ENCODE measurements at places on chromosomes 3 and 15.

DNA sequence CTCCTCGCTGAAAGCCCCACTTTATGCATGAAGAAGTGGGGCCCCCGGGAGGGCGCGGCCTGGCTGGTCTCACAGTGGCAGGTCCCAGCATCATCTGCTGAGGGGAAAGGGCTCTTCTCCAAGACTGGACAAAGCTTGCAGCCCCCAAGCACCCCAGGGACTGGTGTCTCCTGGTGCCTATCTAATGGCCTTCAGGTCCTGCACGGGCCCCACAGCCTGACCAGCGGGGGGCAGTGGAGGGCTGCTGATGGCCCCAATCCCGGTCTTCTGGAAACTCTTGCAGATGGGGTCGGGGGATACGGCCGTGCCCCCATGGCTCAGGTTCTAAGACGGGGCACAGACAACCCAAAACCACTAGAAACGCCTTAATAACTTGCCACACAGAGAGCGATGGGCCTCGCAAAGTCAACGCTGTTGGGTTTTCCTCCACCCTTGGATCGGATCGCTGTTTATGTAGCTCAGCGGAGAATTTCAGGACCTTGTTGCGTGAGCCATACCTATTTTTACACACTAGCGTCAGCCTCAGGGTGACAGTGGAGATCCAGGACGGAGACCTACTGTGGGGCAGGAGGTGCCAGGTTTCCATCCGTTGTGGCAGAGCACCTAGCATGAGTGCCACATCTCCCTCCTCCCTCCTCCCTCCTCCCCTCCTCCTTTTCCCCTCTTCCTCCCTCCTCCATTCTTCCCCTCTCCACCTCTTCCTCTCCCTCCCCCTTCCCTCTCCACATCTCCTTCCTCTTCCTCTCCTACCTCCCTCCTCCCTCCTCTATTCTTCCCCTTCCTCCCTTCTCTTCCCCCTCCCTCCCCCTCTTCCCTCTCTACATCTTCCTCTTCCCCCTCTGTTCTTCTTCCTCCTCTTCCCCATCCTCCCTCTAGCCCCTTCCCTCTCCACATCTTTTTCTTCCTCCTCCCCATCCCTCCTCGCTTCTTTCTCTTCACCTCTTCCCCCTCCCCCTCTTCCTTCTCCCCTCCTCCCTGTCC lies 79.3 kb upstream of the ALDH1L1 start:
- DNase-seq = no peak

DNA sequence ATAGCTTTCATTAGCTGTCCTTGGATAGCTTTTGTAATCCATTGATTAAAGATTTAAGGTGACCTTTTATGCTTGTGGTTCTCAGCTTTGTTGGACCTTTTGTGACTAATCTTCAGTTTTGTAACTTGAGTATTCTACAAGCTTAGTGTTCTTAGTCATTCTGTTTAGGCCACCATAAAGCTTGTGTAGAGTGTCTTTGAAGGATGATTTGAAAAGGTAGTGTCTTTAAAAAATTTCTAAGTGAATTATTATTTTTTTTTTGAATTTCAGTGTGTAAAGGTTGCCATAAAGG lies 7.5 kb downstream of the MORF4L1 start:
- no peak for DNase-seq

GRCh38 chr3:63673111-63673510 lies 20.6 kb downstream of the SNTN start:
- DNase-seq = no peak

DNA sequence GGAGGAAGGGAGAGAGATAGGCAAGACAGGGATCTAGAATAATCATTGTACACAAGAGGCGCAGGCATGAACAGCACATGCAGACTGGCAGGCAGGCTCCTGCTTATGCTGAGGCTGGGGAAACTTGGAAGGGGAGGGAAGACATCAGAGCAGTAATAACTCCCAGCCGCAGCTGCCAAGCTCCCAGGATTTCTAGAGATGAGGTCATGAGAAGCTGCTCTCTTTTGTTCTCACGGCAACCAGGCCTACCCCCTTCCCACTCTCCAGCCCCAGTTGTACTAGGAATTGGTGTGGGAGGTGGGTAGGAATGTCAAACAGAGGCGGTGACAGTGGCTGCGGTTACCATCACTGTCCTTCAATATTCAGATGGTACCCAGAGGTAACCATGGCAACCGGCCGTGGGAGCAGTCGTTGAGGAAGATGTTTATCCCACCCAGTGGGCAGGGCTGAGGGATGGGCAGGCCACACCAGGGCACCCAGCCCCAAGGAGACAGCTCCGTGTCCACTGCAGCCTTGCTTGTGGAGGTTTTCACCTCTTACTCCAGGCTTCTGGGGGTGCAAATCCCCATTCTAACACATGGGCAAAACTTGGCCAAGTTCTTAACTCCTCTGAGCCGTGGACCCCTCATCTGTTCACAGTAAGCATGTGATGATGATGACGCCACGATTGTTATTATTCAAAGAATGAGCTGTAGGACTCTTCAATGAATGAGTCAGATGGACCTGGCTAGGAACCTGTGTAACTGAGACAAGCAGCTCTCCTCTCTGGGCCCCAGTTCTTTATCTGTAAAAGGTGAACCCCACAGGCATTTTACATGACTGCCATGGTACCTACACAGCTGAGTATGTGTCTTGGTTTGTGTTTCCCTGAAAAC lies 360.8 kb upstream of the PROK2 start:
- no peak for DNase-seq

DNA sequence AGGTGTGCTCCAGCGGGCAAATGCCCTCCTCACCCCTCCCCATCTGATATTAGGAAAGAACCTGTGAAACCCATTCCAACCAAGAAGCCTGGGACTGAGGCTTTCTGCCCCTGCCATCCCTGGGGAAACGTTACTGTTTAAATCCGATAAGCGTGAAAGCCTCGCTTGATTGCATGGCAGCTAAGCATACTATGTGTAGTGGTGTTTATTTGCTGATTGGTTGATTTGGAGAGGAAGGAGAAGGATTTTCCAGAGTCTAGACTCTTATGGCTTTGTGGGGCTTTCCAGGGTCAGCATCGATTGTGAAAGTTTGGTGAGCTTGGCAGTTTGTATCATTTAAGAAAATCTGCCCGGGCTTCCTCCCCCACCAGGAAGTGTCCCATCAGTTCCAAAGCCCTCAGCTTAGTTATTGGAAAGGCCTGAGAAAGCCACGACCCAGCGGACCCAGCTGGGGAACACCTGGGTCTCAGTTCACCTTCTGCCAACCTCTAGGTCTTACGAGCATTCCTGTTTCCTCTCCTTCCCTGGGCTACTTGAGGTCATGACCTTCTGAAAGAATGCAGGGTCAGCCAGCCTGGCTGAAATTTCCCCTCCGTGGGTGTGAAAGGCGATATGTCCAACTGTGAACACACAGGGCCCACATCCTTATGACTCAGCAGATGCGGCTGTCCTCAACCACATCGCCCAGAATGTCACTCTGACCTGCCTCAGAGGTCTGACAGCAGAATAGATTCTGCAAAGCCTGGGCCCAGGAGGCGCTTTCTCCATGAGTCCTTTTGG lies 62.8 kb upstream of the HERC1 start:
- no peak for DNase-seq

GRCh38 chr15:39888243-39888642 lies 31.8 kb downstream of the GPR176 start:
- no peak for DNase-seq

- DNase-seq = no peak
These were observed 134.7 kb downstream of the PEX5L start for GRCh38 chr3:179902061-179902460.

- no peak for DNase-seq
These were observed 84.3 kb downstream of the ATP1B3 start for GRCh38 chr3:141960731-141961130.

DNA sequence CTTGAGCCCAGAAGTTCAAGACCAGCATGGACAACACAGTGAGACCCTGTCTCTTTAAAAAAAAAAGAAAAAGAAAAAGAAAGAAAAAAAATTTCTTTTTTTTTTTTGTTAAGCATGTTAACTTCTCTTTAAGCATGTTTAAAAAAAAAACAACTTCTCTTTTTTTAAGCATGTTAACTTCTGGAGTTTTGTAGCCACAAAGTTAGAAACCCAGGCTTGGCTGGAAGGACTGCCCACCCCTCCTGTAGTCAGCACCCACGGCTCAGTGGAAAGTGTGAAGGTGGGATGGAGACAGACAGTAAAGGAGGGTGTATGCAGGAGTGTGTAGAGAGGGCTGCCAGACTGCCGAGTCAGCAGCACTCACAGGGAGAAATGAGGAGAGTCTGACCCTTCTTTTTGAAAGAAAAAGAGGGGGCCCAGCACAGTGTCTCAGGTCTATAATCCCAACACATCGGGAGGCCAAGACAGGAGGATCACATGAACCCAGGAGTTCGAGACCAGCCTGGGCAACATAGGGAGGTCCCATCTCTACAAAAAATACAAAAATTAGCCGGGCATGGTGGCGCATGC lies 33.2 kb downstream of the GOLGA8S start:
- no peak for DNase-seq

DNA sequence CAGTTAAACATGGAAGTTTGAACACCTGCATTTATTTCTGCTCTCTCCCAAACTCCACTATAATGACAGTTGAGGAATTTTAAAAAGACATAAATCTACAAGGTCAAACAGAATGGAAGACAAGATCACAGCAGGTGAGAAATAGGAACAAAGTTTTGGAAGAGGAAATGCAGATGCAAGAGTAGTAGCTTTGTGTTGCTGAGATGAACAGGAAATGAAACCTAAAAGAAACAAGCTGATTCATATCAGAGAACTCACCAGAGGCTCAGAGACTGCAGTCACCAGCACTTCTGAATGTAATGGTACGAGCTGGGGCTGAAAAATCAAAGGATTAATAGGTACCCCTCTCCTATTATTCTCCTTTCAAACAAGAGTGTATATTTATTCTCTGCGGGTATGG lies 459.9 kb downstream of the RAP2B start:
- no peak for DNase-seq

DNA sequence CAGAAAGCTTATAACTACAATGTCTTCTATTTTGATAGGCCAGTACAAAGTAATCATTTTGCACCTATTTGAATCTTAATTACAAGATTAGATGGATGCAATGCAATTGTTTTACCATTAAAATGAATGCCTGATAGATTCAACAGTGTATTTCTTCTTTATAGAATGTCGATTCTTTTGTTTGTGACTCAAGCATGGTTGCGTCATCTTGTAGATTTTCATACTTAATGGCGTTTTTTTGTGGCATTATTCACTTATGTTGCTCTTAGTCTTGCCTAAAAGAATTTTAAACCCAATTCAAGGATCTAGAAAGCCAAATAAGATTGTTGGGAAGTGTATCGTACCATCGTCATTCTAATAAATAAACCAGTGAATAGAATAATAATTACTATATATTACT lies 21.4 kb downstream of the ZBTB38 start:
- DNase-seq = no peak

GRCh38 chr3:29334706-29335105 lies 53.8 kb downstream of the RBMS3 start:
- DNase-seq = no peak

DNA sequence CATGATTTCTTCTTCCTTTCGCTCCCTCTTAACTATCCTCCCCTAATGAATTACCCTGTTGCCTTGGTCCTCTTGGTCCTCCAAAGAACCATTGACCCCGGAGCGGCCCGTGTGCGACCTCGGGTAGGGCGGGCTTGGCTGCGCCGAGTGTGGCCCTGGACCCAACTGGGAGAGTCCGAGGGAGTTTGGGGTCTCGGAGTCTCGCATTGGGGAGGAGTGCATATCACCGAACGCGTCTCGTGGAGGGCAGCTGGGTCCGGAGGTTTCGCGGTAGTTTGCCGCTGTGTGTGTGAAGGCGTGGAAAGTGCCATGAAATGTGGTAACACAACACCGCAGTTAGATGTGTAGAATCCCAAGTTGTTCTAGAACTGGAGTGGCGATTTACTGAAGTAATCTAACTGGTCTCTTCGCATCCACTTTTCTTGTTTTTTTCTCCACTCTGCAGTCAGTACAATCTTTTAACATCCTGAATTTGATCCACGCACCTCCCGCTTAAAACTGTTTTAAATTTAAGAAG lies 363 bp downstream of the GTF2E1 start:
- DNase-seq = peak; percentile 32
